HS-5 (cell line): ENCODE measurements at places on chromosomes 1 and 21.

- DNase-seq = peak; percentile 14
Observed at GRCh38 chr21:37450445-37450941, 83.9 kb downstream of the DYRK1A start.

DNA sequence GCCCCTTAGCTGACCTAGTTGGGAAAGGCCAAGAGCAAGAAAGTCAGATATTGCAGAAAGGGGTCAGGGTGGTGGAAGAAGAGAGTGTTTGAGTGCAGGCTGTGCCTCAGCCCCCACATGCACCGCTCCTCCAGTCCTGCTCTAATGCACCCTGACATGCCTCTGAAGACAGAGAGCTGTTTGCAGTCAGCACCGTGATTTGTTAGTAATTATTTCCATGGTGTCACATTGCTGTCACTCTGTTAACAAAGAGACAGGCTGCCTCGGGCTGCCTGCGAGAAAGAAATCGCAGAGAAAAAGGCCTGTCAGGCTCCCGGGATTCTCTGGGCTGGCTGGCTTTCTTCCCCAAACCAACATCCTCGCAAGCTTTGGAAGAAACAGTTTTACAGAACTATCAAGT, 58.3 kb downstream of the ERI3 start:
- no peak for DNase-seq

GRCh38 chr1:228101994-228102790, 933 bp downstream of the C1orf35 start:
- no peak for DNase-seq

GRCh38 chr1:227759341-227760300, 24.4 kb downstream of the SNAP47 start:
- peak; percentile 89 for DNase-seq

DNA sequence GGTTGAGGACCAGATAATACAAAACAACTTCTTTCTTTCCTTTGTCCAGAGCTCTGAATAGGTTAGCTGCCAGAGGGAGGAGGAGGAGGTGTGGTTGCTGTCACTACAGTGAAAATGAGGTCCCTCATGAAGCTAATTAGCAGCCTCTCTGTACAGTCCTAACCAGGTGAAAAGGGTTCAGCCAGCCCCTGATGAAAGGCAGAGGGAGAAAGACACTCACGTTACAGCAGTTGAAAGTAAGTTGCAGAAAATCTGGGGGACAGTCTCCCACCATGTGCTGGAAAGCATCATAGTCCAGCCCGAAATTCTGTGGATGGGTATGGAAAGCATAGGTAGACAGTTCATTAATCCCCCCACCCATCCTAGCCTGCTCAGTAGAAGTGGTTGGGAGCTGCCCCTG, 6.2 kb upstream of the MUTYH start:
- no peak for DNase-seq

DNA sequence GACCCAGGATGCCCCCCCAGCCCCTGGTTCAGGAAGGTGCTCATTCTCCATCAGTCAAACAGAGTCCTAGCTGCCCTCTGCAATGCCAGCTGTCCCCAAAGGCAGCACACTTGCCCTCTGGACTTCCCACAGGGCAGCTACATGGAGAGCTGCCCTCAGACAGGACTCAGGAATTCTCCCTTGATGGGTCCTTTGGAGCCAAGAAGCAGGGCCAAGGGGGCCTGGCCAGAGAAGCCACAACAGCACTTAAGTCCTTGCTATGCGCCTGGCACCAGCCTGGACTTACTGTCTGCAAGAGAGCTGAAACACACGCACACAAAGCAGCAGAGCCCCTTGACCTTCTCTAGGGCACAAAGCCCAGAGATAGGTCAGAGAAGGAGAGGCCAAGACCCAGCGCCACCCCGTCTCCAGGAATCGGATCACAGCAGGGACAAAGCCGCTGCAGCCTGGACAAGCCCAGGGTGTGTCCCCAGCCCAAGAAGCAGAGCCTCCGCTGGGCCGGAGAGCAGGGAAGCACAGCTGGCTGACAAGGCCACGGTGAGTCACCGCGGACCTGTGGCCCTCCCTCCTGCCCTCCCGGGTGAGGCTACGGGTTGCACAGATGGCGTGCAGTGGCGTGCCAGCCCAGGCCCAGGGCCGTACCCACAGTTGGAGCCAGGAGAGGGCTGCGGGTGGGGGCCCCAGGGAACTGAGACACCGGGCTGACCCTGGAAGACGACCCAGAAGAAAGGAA, 1.7 kb downstream of the WNT9A start:
- DNase-seq = no peak

DNA sequence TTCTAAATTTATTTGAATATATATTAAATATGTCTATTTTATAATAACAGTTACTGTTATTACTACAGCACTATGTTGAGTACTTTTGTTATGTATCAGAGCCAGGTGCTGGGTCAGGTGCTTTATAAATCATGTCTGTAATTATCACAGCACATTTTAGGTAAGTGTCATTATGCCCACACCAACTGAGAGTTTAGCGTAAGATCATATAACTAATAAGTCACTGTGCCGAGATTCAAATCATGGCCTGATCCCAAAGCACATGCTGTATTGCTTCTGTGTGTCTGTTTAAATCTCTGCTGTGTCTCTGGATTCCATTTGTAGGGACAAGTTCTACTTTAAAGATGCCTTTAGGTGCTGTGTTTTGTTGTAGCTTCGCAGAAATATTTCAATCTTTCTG, 1.9 kb downstream of the GPSM2 start:
- no peak for DNase-seq

DNA sequence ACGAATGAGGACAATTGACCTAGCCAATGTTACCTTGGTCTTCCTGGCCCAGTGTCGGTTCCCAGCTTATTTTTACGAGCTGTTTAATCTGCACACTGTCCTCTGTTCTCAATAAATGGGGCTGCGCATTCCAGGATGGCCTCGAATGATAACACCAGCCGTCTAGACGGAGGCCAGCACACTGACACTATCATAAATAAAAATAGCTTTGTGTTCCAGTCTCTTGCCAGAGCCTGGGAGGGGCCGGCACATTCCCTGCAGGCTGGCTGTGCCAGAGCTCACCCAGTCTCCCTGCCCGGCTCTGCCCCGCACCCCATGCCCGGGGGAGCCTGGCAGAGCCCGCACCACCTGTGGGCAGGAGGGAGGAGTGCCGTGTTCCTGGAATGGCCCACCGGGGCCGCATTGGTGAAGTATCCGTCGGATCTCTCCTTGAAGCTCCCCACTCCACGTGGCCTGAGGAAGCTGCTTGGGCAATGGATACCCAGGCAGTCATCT, 92.1 kb downstream of the SPSB1 start:
- DNase-seq = no peak

DNA sequence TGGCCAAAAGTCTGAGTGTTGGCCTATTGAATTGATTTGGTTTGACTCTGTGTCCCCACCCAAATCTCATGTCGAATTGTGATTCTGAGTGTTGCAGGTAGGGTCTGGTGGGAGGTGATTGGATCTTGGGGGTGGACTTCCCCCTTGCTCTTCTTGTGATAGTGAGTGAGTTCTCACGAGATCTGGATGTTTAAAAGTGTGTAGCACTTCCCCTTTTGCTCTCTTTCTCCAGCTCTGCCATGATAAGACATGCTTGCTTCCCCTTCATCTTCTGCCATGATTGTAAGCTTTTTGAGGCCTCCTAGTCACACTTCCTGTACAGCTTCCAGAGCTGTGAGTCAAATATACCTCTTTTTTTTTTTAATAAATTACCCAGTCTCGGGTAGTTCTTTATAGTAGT, 297.1 kb upstream of the ZRANB2 start:
- DNase-seq = no peak

GRCh38 chr1:160993544-160994193, 27.3 kb downstream of the F11R start:
- DNase-seq = peak; percentile 37

GRCh38 chr21:33064623-33065390, 5.1 kb upstream of the OLIG1 start:
- no peak for DNase-seq

- no peak for DNase-seq
Observed at GRCh38 chr1:110216844-110217444, 6.8 kb downstream of the KCNC4 start.

DNA sequence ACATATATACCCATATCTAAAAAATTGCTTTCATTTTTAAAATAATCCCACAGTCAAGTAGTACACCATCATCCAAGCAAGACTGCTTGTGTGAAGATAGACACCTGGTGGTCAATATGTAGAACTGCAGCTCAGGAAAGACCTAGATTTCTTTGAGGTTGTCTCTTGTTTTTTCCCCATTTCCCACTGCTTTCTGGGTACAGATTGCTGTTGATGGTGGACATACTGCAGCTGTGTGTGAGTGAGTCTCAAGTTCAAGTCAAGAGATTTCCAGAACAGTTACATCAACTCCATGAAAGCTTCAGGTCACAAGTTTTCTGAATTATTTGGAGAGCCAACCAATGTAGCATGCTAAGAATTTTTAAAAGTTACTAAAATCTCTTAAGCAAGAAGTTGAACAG, 306.4 kb downstream of the DUSP10 start:
- peak; percentile 54 for DNase-seq

DNA sequence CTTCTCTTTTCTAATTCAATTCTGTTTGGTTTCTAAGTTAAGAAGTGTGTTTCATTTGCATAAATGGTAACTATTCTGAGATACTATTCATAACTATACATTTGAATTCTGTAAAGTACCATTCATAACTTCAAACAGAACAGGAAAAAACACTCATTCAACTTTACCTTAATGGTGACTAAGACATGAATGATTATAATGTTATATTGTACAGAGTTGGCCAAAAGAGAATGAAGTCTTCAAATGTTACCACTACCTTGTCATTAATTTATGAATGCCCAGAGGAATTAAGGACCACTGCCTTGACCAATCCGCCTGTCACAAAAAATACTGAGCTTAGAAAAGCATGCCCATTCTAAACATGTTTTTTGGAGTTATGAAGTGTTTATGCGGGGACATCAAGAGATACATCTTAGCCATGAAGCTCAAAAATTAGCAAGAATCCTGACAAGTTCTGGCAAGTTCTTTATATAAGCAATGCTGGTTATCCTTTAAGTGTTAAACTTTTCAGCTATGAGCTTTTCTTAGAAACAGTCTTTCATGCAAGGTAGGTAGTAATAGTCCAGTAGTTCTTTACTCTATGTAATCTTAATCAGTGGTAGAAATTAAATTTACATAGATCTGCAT, 7.9 kb downstream of the WASF2 start:
- no peak for DNase-seq

GRCh38 chr21:33201956-33202355, 27.8 kb upstream of the IFNAR2 start:
- DNase-seq = no peak

DNA sequence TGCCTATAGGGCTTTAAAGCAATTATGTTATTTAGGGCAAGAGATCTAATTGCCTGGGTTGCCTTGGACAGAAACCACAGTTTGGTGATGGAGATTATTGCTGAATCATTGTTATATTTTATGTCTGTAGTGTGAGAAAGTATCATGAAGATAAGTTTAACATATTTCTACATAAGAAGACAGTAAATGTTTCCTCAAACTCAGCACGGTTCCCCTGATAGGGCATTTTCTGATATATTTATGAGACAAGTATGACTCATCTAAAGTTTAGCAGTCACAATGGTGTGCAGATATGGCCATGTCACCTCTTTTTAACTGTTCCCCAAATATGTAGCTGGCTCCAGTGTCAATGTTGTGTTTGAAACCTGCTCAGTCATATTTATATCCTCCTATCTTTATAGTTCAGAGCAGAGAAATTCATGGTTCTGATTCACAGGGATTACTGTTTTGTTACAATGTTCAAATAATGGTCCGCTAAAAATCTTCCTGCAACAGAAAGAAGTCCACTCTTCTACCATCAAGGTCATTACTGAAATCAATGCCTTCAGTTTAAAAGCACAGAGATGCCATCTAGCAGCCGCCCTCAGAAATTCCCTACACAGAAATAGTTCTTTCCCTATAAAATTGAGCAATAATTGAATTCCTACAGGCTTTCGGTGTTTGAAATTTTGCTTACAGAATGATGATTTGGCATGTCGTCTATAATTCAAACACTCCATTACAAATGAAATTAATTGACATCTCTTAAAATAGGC, 3.7 kb downstream of the OLFM3 start:
- DNase-seq = no peak

DNA sequence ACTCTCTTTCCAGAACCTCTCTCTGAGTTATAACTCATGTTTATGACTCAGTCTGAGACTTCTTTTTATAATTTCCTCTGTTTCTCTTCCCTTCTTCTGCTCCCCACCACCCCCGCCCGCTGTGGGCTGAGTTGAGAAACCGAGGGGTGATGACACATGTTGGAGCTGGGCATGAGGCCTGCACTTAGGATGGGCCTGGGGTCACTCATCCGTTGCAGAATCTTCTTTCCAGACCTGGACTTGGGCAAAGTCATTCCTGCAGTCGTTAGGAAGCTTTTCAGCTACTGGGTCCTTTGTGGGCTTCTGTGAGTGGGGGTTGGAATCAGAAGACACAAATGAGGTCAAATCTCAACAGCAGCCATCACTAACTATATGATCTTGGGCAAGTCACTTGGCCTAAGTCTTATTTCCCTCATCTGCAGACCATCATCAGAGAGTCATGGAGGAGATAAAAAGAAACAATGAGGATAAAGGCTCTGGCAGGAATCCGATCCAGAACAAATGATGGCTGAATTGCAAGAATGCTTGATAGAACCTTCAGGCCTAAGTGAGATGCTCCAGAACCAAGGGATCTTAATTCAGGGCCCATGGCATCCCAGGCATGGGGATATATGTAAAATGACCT, 53.4 kb downstream of the RPS6KA1 start:
- DNase-seq = peak; percentile 31

- DNase-seq = no peak
Observed at GRCh38 chr1:99992760-99993467, 23.1 kb downstream of the SLC35A3 start.

DNA sequence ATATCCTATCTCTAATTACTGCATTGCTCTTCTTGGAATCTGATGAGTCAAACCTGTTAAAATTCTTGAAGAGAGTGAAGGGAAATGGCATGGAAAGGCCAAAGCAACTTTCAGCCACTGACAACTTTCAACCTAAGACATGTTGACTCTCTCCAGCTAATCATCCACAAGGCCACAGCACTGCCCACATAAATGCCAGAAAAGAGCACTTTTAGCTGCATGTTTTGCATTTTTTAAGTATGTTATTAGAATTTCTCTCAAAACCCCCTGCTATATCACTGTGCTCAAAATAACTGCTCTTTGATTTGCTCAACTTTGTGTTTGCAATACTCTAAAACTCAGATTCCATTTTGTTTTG, 352.5 kb downstream of the ADGRL2 start:
- peak; percentile 10 for DNase-seq

DNA sequence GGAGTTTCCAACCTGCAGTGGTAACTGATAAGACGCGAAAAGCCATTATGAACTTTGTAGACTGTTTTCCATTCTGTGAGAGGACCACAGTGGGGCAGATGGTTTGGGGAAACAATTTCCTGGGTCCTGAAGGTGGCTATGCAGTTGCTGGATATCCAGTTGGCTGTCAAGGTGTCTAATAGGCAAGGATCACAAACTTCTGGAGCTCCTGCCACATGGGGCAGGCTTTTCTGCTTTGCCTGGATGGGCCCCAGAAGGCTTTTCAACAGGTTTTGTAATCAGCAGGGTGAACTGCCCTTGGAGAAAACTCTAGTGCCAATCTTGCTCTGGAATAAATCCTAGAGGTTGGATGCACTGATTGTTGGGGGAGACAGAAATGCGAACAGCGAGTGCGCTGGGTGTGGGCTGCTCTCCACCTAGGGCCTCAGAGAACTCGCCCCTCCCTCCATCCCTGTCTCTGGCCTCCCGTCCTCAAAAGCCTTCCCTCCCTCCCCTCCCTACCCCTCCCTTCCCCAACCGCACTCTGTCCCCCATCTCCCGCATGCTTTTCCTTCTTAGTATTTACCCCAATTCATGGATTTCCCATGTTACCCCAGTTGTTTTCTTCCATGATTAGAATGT, 210.3 kb upstream of the USP24 start:
- DNase-seq = no peak

GRCh38 chr1:165397944-165398343, 41.4 kb upstream of the LMX1A start:
- DNase-seq = peak; percentile 48
